ENCODE measurements at places on chromosomes 1 and 21. TPM values are rescaled to one million over a fixed set of nuclear protein-coding genes. Genes with fewer than 3 reads are reported as not detected.

GRCh38 chr1:231643071-231643934 is 16.7 kb downstream of the DISC1 start:
- DNase-seq: no peak

GRCh38 chr1:184031409-184032107 is 6.0 kb downstream of the COLGALT2 start:
- no peak for DNase-seq

DNA sequence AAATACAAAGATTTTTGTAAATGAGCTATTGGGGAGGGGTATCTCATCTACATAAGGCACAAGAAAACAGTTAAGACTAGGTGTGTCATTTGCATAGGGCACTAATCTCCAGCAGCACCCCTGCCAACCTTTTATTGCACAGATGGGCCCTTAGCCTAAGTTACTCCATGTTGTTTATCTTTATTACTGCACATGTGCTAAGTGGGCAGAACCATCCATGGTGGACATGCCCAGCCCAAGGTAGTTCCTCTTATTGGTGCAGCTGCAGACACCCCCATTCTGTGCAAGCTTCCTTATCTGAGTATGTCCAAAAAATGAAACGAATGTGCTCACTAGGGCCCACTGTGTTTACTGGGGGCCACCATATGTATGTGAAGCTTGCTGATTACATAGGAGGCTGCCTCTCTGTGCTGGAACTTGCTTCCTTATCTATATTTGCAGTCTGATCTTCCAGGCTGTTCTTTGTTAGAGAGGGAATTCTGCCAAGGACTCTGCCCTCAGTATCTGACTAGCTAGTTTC is 77.3 kb upstream of the NEK7 start:
- no peak for DNase-seq

DNA sequence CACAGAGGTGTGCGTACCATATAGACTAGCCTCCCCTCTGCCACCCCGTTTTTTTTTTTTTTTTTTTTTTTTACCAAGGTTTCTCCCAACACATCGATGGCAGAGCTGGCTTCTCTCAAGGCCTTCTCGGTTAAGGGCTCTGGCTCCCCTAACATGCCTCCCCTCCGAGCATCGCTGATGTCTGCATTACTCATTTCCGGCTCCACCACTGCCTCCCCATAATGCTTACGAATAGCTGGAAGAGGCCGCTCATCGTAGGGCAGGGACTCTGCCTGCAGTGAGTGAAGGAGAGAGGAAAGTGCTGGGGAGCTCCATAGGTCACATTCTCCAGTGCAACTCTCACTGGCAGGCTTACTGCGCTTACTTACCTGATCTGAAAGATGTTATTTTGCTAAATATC is 20.6 kb downstream of the CEP104 start:
- DNase-seq: no peak

GRCh38 chr1:100034470-100034869 is 64.7 kb downstream of the SLC35A3 start:
- peak; percentile 26 for DNase-seq

GRCh38 chr1:207807326-207807689 is 55.5 kb downstream of the CD46 start:
- no peak for DNase-seq

DNA sequence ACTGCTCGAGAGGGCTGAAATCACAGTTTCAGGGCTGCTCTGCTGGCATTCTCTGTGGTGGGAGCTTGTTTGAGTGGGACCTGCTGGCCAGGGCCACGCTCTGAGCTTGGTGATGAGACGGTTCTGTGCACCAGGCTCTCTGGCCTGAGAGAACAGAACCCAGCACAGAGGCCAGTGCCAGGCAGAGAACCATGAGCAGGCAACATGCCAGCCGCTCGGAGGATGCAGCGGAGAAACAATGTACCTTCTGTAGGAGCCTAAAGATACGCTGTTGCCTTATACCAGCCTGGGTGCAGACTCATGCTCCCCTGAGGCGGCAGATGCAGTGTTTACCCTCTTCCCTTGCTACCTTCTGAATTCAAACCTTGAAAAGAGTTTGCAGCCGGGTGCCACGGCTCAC is 10.0 kb downstream of the C2CD2 start:
- no peak for DNase-seq

GRCh38 chr1:101964708-101965107 is 32.0 kb downstream of the OLFM3 start:
- DNase-seq: no peak

- no peak for DNase-seq
Measured at GRCh38 chr1:26307363-26307781, 936 bp upstream of the UBXN11 start.

DNA sequence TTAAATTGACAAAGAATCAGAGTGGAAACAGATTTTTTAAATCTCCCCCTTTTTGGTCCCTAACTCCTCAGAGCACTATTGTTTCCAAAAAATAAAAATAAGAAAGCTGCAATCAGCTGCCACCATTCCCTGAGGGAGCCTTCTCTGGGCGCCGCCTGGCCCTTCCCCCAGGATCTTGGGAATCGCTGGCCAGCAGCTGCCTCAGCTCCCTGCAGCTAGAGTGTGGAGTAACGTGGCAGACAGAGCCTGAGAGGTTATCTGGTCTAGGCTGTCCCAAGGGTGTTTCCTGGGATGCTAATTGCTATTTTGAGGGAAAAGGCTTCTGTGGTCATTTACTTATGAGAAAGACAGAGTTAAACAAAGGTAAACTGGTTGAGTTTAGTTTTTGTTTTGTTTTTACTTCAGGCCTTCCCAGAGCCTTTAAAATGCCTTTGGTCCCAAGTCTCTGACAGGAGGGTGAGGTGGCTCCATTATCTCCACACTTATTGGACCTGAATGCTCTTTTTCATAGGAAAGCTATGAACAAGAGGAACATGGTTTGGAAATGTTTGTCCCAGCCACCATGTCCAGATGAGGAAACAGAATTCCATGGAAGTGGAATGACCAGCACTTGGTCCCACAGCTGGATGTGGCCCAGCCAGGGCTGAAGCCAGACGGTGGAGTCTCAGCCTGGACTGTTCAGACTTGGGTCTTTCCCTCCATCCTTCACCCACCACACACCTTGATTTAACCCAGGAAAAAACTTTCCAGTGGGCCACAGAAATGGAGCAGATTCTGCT is 14.1 kb upstream of the KIAA1614 start:
- no peak for DNase-seq

DNA sequence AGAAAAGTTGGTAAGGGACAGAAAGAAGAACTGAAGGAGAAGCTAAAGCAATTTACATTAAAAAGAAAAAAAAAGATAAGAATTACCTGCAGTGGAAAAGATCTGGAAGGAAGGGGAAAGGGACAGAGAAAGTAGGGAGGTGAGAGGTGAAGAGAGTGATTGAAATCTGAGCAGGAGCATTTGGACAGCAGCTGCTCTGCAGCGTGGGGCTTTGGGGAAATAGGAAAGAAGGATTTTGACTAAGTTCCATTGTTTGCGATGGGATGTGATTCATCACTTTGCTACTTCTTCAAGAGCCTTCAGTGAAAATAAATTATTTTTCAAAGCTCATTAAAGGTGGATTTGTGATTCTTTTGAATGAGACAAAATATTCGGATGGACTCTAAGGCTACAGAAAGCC is 26.1 kb upstream of the NMNAT2 start:
- DNase-seq: no peak

- DNase-seq: no peak
Measured at GRCh38 chr1:25477448-25478034, 46.8 kb downstream of the MACO1 start.

- DNase-seq: no peak
Measured at GRCh38 chr1:62352387-62352786, 33.2 kb upstream of the KANK4 start.

DNA sequence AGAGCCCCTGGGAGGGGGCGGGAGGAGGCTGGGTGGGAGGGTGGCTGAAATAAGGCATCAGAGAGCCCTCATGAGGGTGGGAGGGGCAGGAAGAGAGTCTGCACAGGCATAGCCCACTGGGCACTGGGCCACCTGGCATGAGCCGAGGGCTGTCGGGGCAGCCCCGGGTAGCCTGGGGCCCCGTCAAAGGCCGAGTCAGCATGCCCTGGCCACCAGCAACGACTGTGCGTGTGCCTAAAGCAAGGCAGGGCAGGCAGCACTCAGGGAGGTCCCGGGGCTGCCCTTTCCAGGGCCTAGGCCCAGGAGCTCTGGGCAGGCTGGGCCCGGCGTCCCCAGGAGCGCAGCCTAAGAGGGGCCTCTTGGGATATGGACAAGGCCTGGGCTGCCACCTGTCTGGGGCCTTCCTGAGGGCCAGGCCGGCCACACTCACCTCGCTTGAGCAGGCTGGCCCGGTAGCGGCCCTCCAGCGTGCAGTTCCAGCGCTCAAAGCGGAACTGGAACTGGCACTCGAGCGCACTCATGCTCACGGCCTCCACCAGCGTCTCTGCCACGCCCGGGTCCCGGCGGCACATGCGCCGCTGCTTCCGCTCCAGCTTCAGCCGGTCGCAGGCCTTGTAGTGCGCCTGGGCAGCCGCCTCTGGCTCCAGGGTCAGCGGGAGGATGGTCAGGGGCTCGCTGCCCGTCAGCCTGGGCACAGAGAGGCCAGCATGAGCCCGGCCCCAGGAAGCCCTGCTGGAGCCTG is 22.7 kb downstream of the WNT9A start:
- DNase-seq: no peak

DNA sequence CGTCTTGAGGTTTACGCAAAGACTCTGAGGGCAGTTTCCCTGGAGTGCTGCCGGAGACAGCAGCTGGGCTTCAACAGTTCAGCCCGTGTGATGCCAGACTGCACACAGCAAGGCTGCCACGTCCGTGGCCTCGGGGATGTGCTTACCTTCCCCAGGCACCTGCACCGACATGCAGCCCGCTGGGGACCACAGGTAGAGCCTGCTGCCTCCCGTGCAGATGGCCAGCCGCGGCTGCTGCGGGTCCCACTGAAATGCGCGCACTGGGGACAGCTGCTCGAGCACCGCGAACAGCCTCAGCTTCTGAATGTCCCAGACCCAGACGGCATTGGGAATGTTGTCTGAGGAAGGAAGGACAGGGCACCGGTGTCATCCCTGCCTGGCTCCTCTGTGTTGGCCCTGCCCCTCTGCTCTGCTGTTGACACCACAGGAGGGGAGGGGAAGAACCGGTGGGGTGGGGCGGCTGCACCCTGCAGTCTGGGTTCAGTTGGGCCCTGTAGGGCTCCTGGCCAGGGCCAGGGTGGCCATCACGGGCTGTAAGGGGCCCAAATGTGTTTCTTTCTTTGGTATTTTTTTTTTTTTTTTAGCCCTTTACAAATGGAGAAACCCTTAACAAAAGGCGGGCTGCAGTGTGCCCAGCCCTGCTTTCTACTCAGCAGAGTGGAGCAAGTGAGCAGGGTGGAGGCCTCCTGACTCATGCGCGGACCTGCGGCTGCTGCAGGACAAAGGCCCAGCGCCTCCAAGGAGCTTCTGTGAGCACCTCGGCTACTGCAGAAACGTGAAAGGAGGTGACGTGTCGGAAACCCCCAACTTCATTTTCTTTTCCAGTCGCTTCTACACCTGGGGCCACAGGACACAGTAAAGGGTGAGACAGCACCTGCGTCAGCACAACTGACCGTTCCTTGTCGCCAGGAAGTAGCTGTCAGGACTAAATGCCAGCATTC is 6.8 kb downstream of the TPRG1L start:
- DNase-seq: peak; percentile 57

DNA sequence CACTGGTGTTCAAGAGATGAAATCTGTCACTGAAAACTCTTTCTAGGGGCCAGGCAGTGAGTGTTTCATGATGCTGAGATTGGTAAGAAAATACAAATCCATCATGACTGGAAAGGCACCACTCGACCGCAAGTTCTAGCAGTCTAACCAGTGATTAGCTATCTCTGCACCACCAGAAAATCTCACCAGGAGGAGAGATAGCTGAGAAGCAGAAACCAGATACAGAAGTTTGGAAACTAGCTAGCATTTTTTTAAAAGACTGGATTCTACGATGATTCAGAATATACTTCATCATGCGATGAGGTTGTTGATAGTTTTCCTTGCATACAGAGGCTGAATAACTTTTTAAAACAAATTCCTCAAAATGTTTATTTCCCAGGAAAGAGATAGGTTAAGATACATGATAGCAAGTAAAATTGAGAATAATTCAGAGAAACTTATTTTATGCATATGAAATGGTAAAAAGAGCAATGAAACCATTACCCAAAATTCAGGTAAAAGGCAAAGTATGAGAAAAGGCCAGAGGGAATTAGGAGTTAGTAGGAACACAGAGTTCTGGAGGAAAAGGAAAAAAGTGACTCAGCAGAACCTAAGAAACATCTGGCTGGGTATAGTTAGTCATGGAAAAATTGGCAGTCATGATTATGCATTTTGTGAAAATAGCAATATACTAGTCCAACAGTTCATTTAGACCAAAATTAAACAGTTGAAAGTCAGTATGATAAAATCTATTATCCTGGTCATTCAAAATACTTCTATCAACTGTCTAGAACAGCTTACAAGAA is 3.3 kb upstream of the F3 start:
- DNase-seq: no peak

GRCh38 chr21:29434081-29434480 is 135.4 kb downstream of the BACH1 start:
- no peak for DNase-seq

GRCh38 chr1:180590889-180591288 is 32.1 kb downstream of the OVAAL start:
- no peak for DNase-seq

DNA sequence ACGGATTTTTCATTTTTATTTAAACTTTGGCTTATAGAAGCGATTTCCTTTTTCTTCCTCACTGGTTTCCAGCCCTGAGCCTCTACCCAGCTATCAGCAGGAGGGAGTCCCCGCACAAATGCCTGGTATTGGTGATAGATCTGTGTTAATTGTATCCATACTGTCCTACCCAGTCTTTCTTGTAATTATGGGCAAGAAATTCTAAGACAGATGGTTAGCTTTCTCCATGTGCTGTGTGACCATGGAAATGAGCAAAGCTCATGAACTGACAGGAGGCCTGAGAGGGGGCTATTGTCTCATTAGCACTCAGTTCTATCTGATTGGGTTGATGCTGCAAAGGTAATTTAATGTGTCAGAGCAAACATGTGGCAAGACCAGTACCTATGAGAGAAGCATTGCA is 108.1 kb upstream of the IVNS1ABP start:
- DNase-seq: no peak

DNA sequence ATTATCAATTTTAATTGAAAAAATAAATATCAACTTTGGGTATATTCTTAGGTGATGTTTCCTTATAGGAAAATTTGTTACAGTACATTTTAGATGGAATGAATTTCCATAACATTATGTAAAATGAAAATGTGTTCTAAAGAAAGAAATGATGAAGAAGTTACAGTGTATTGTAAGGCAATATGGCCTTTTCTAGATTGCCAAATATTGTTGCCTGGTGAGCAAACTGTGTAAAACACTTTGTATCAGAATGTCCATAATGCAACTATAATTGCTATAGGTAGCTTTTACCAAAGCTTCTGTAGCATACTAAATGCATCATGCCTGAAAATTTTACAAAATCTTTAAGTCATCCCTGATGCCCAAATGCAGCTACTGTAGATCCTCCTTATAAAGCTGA is 285.0 kb downstream of the LRRC7 start:
- DNase-seq: no peak

Gene IGSF5
- total RNA-seq: 0.41 TPM

Gene SERINC2
- 80.4 TPM for total RNA-seq

Gene LCE1F
- not detected for total RNA-seq

Gene MAN1C1
- 0.28 TPM for total RNA-seq

Gene BGLAP
- 0.34 TPM for total RNA-seq

Gene RPTN
- not detected for total RNA-seq

Gene CHIA
- total RNA-seq: not detected

Gene SVBP
- 19.7 TPM for total RNA-seq

All from HT-29 (cell line).